Stromal cell of bone marrow (primary cell): ENCODE measurements at places on chromosomes 6 and 20.
A peak's percentile ranks its signal among the peaks of the same experiment; 100 is the strongest.

- no peak for DNase-seq
These were observed 25.5 kb downstream of the FASTKD5 start for GRCh38 chr20:3134151-3134550.

- DNase-seq, result no peak
These were observed 1.4 kb upstream of the LAMA5 start for GRCh38 chr20:62368392-62368975.

DNA sequence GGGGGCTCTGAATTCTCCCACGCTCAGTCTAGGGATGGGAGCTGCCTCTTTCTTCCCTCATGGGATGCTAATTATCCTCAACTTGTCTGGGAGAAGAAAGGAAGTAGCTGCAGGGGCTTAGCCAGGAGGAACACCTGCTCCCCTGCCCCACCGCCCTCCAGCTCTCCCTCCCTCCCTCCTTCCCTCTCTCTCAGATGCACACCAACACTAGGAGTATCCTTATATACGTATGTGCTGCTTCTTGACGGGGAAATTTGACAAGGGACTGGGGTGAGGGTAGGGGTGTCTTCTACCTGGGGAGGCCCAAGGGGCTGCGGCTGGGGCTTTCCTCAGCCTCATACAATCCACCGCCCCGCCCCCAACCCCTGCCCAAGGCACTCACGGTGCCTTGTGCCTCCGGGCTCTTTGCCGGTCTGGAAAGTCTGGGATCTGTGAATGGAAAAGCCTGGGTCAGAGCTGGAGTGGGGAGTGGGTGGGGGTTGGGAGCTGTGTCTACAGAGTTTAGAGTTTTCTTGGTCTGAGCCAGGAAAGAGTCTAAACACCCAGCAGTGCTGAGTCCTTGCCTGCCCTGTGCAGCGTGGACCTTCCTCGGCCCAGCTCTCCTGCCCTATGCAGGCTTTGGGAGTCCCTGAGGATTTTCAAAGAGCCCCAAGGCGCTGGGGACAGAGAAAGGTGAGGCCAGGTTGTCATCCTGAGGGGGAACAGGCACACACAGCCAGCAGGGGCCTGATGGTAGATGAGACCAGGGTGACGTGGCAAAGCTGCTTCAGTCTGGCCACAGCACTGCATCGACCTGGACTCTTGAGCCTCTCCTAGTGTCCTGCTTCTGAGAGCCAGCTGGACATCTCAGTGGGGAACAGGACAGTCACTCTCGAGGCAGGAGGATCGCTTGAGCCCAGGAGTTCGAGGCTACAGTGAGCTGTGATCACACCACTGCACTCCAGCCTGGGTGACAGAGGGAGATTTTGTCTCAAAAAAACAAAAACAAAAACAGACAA, 29.3 kb upstream of the EMILIN3 start:
- DNase-seq, result no peak

- DNase-seq, result peak; percentile 54
These were observed 13.3 kb downstream of the NFATC2 start for GRCh38 chr20:51529081-51529681.

DNA sequence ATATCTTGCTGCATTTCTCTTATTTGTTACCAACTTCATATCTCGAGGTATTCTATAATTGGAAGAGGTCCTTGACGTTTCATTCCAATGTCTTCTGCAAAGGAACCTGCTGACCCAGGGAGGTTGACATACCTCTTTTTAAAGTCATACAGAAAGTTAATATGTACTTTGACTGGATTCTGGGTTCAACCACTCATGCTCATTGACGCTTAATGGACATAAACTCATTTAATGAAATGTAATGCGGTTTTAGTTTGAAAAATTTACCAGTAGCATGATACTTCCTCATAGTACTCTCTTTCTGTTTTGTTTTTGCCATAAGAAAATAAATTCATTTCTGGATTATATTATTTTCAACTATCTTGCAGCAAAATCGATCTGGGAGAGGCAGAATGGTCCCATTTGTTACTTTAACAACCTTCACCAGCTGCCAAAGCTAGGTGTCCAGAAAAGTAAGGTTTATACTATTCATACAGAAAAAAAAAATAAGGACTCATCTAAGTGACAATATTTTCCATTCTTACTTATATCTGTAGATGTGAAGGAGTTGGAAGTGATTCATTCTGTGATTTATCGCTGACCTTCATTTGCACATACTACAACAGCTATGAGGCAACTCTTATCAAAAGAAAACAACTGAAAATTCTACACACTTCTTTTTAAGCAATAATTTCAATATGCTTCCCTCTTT, 101.6 kb downstream of the ATXN1 start:
- no peak for DNase-seq

- no peak for DNase-seq
These were observed 15.2 kb downstream of the TAF4 start for GRCh38 chr20:62050166-62051120.

- no peak for DNase-seq
These were observed 219.0 kb downstream of the TTLL2 start for GRCh38 chr6:167543602-167544497.

DNA sequence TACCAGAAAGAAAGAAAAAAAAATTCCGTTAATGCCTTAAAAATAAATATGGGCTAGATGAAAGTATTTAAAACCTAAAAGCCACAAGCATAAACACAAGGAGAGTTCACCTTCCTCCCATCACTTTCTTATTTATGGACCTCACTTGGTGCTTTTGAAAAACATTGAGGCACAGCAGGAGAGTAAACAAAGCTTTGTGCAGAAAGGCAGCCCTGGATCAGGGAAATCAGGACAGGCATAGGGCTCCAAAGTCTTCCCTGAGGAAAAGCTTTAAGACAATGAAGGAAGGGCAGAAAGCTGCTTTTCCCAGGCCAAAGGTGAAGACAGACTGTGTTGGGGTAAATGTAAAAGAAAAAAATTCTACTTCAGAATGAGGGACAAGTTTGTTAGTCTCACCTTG, 207.9 kb downstream of the CLVS2 start:
- DNase-seq, result no peak

- DNase-seq, result no peak
These were observed 45.4 kb upstream of the NKX2-2 start for GRCh38 chr20:21559305-21559704.

DNA sequence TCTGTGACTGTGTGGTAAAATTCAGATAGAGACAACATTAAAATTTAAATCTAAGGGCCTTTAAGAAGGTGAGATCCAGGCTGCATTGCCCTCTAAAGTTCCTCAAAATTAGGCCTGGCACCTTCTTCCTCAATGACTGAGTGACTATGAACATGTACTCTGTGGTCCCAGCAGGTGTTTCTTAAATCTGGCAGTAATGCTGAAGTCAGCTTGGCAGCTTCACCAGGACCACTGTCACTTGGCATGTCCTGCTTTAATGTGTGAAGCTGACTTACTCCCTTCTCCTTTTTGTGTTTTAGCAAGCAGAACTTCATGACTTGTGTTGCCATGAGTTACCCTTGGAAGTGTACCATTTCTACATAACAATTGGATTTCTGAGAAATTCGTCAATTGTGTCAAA, 141.7 kb downstream of the NKAIN2 start:
- no peak for DNase-seq

- no peak for DNase-seq
These were observed 3.9 kb upstream of the PRDM13 start for GRCh38 chr6:99602520-99603420.

GRCh38 chr6:11412616-11413015, 124.9 kb upstream of the TMEM170B start:
- DNase-seq, result no peak

DNA sequence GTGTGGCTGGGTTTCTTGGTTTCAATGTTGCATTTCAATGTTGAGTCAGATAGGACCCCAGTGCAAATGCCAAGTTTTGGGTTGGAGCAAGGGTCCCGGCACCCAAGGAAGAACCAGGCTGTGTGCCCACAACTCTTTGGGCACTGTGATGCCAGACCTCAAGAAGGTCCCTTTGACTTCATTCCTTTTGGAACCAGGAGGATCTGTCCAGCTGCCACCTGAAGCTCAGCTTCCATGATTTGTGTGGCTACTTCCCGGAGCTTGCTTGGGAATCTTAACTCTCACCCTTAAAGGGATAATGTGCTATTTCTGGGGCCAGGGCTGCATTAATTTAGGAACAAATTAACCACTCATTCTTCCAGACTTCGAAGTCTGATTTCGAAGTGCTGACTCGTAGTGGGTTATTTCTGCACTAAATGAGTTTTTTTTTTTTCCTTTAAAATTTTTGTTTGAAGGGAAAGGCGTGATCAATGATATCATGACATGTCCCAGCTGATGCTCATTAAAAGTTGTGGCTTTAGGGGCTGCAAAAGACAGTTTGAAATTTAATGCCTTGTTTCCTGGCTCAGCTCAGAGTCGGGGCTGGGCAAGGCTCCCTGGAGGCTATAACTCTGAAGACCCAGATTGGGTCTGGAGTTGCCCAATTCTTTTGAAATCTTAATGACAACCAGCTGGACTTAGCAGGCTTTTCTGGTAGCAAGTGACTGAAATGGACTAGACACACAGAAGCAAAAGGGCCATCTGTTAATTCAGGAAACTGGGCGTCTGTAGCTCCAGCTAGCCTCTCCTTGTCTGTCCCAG, 24.0 kb upstream of the PHACTR3 start:
- DNase-seq, result no peak

DNA sequence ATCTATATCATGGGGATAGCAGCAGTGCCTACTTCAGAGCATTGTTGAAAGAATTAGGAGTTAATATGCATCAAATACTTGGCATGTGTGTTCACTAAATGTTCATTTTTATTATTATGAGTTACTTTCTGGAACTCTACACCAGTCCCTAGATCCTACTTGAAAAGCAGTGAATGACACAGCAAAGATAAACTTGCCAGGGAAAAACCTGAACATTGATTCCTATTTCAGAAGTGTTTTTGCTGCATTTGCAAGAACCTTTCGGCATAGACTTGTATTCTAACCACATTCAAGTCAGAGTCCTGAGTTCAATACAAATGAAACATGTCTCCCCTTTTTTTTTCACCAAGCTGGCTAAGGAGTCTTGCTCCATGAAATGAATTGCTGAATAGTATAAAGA, 187.4 kb upstream of the TAB2 start:
- no peak for DNase-seq

DNA sequence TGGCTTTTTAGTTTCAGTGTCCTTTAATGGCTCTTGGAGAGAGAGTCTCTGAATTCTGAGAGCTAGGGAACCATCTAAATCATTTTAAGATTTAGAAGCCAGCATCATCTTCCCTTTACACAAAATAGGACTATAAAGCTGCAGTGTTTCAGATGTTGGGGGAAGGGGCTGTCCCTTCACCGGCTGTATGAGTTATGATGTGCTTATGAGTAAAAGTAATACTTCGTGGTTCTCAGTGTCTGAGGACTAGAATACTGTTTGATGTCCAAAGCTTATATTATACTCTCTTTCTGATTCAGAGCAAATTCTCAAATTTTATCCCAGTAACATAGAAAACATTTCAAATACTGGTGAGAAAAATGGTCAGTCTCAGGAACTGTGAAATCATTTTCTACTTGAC, 63.5 kb upstream of the FAM8A1 start:
- no peak for DNase-seq

GRCh38 chr20:44666066-44666465, 14.6 kb upstream of the ADA start:
- no peak for DNase-seq

DNA sequence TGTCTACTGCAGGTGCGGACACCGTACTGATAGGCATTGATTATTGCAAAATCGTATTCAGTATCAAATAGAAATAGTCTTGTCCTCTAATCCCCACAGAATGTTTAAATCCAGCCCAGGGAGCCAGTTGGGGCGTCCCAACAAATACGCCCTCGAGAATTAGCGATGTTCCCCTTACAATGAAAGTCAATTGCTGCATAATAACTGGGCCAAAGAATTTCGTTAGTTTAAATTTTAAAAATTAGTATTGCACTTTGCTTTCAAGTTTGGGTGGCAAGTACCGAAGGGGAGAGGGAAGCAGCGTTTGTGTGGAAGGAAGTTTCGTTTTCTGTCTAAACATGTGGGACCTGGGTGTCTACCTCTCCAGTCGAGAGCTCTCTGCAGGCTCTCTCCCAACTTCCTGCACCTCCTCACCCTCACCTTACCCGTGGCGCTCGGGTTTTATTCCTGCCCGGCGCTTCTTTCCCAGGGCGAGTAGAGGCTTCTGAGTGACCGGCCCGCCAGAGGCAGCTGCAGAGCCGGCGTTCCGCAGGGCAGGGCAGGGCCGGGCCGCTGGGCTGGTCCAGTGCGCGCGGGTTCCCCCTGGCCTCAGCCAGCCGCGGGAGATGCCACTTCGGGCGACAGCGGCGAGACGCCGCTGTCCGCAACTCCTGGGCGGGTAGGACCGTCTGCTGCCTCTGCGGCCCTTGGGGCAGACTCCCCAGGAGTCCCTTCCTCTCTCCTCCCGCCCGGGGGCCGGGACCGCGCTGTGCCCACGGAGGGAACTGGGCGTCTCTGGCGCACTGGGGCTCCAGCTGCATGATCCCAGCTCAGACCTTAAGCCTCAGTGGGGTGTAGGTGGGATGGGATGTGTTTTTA, 862 bp upstream of the TFAP2C start:
- DNase-seq, result no peak
